Adipocyte (in vitro differentiated cells): ENCODE measurements at places on chromosomes 6 and 20.
A peak's percentile ranks its signal among the peaks of the same experiment; 100 is the strongest.

- no peak for DNase-seq
Observed at GRCh38 chr20:2300002-2300401, 4.2 kb downstream of the TGM3 start.

GRCh38 chr6:143192766-143193165 lies 132.1 kb downstream of the AIG1 start:
- DNase-seq, result no peak

DNA sequence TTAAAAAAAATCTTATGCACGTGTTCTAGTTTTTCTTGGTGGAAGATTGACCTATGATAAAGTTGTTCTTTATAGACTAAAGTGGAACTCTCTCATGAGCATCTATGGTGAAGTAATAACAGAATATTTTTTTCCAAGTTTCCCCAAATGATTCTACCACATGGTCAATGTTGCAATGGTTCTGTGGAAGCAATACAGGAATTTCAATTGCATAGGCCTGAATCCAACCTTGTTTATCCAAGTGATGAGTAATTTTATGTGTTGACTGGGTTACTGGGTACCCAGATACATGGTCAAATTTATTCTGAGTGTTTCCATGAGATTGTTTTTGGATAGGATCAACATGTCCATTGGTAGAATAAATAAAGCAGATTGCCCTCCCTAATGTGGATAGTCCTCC lies 581.5 kb downstream of the MMUT start:
- DNase-seq, result peak; percentile 1

DNA sequence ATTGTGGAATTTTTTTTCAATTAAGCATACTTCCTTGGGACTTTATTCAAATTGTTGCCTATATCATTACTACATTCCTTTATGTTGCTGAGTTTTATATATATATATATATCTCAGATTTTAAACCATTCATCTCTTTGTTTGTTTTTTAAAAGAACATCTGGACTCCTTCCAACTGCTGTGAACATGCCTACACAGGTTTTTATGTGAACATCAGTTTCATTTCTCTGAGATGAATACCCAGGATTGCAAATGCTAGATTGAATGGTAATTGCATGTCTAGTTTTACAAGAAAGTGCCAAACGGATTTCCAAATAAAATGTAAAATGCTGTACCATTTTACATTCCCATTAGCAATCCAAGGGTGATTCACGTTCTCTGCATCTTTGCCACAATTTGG lies 1289.3 kb downstream of the HACE1 start:
- no peak for DNase-seq

DNA sequence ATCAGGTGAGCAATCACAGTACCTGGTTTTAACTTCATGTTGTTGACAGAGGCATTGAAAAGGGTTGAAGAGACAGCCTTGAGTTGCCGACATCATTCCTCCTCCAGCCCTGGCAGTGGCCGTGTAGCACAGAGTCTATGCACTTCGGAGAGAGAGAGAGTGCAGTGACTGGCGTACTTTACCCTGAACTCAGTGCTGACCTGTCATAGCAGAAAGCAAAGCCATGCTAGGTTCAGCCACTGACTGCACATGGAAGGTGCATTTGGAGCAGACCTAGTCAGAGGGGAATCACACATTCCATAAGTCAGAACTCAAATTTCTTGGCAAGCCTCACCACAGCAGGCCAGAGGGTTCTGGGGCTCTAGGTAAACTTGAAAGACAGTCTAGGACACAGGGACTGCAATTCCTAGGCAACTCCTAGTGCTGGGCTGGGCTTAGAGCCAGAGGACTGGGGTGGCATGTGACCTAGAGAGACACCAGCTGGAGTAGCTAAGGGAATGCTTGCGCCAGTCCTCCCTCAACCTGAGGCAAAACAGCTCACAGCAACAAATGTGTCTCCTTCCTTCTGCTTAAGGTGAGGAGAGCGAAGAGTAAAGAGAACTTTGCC lies 69.1 kb downstream of the ELOVL4 start:
- no peak for DNase-seq

DNA sequence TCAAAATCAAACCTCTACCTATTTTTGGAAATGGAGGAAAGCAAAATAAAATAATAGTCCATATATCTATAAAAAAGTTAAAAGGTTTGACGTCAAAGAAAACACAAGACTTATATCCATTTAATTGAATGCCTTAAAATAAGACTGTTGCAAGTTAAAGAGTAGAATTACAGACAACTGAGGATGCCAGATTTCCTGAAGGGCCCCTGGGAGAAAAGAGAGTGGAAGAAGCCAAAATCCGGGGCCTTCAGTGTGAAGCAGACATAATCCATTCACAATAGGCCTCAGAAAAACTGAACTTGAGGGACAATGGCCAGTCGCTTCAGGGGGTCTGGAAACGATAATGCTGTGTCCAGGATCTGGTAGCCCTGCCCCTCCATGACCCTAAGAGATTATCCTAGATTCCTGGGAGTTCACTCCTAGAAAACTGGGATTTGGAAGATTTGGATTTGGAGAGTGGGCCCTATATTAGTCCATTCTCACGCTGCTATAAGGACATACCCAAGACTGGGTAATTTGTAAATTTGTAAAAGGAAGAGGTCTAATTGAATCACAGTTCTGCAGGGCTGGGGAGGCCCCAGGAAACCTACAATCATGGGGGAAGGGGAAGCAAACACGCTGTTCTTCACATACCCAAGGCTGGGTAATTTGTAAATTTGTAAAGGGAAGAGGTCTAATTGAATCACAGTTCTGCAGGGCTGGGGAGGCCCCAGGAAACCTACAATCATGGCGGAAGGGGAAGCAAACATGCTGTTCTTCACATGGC lies 94.0 kb upstream of the SLC2A12 start:
- DNase-seq, result peak; percentile 21

DNA sequence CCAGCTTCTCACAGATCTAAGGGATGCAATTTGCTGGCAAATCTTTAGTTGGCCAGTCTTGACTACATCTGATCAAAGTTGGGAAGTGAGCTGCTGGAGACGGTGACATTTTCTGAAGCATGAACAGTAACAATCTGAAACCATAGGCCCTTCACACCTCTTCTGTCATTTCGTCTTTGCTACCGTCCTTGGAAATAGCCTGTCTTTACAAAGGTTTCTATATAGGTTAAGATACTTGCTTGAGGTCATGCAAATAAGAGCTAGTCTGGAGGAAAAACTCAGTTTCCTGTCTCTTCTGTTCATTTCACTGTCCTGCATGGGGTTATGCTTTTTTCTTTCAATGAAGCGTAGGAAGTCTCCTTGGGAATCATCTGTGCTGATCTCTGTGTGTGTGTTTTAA lies 55.6 kb downstream of the CARMIL1 start:
- DNase-seq, result no peak

GRCh38 chr6:39053854-39054576 lies 5.4 kb downstream of the GLP1R start:
- no peak for DNase-seq

DNA sequence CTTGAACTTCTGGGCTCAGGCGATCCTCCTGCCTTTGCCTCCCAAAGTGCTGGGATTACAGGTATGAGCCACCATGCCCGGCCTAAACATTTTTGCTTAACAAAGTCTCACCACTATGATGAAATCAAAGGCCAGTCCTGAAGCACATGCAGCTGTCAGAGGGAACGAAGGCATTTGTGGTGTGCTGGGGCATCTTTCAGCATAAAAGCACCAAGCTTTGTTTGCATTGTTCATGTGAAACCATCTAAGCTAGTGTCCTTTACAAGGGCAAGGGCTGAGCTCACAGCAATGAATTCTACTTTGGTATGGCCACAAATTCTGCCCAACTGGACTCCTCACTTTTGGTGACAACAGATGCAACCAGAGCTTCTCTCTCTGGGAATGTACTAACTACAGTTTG lies 66.8 kb downstream of the ZFP64 start:
- DNase-seq, result no peak
